Kidney epithelial cell (primary cell): ENCODE measurements at places on chromosomes 1 and 21. TPM values are rescaled to one million over a fixed set of nuclear protein-coding genes. Genes with fewer than 3 reads are reported as not detected.

Gene TMEM200B
- 2.1 and 2.9 TPM in 2 replicates for total RNA-seq

Gene PSMB2
- 75.4 and 94.3 TPM in 2 replicates for total RNA-seq

Gene FMN2
- total RNA-seq, result 0.33 and 1.6 TPM in 2 replicates

DNA sequence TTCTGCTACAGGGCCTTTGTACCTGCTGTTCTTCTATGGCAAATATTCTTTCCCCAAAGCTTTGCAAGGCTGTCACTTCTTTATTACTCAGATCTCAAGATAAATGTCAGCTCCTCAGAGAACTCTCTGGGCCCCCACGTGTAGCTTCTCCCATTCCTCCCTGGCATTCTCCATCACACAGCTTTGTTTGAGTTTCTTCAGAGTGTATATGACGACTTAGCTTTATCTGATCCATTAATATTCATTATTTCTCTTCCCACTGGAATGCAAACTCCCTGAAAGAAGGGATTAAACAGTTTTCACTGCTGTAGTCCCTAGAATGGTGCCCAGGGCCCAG, 174.6 kb upstream of the EDN2 start:
- DNase-seq, result no peak

DNA sequence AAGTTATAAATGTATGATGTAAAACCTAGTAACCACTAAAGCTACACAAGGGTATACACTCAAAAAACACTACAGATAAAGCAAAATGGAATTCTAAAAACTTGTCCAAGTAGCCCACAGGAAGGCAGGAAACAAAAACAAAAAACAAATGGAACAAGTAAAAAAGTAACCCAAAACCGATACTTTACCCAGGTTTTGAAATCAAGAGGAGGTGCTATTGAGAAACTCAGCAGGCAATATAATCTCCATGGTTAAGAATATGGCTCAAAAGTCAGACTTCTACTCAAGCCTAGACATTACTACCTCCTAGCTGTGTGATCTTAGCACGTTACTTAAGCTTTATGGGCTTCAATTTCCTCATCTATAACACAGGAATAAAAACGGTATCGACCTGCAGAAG, 13.3 kb downstream of the RBBP5 start:
- no peak for DNase-seq

DNA sequence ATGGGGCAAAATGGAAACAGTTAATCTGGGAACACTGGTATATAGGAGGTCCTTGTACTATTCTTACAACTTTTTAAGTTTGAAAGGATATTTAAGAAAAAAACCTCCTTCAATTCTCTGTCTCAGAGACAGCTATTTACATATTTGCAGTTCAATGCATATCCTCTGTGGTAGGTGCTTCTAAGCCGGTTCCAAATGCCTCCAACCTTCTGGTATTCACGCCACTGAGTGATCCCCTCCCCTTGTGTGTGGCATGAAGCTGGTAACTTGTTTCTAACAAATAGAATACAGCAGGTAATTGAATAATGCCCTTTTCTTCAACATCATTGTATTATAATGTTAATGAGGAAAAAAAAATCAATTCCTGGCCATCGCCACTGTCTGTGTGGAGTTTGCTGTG, 91.2 kb downstream of the PROX1 start:
- no peak for DNase-seq

Gene ADAMTSL4
- 0.46 and 1.7 TPM in 2 replicates for total RNA-seq

DNA sequence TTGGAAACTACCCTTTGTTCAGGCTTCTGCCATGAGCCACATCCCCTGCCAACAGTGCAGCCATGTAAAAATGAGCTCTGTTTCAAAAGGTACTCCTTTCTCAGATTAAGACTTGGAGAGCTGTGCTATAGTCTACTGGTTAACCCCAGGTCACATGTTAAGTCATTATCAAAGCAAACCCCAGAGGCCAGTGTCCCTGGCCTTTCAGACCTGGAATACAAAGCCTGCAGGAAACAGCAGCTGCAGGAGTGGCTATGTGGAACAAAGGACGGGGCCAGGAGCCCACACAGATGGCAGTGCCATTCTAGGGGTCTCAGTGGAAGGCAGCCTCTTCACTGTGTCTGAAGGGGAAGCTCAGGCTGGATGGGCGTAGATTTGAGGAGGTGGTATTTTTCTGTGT, 6.7 kb downstream of the ZNF496 start:
- no peak for DNase-seq

DNA sequence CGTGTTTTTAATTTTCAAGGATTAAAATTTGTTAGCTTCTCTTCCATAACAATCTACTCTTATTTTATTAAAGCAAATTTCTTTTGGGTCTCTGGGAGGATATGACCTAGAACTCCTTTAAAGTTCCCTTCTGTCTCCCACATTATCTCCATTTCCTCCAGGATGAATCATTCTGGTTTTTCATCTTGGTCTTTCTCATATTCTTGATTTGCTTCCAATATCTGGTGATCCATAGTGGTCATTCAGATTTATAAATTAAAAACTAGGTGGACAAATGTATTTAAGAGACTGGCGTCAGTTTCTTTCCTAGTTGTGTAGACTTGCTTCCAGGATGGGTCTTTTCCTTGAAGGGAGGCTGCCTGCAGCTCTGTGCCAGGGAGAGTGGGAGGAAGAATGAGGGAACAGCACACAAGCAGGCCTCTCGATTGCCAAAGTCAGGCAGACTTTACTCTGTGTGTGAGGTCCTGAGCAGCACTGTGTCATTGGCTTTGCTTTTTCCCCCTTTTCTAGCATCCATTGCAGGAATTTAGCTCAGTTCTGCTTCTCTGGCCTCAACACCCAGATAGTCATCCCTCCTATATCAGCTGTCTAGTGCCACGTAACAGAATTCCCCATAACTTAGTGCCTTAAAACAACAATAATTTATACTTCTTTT, 48.1 kb upstream of the FOXO6 start:
- no peak for DNase-seq

DNA sequence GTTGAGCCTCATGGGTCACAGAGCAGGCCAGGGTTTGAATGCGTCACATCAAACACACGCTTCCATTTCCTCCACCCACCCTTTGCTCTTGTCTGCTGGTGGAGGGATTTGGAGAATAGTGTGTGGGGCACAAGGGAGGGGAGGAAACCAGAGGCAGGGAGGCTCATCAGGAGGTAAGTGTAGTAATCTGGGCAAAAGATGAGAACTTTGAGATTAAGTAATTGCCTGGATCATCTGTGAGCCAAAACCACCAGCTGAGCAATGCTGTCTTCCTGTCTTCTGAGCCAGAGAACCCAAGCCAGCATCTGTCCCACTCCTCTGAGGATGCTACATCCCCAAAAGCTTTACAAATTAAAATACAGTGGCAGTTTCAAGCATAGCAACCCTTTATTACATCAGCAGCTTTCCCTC, 45.2 kb downstream of the C8B start:
- DNase-seq, result no peak

- DNase-seq, result no peak
These were observed 9.8 kb downstream of the ADAMTS4 start for GRCh38 chr1:161189036-161189435.

GRCh38 chr21:38995071-38995669, 188.1 kb downstream of the PSMG1 start:
- DNase-seq, result no peak

- no peak for DNase-seq
These were observed 3.4 kb upstream of the ARHGAP29 start for GRCh38 chr1:94240822-94241221.

DNA sequence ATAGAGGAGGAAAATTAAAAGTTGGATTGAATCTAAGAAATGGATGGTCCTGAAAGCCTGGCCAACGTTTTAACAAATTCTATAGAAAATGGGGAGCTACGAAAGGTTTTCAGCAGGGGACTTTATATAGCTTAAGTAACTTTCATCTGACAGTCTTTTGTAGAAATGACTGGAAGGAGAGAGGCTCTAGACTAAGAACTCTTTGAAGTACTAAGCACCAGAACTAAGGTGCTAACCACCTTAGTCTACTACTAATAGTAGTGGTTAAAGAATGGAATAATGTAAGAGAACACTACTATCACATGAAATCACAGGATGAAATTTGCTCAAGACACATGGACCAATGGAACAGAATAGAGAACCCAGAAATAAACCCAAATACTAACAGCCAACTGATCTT, 126.1 kb downstream of the DENND1B start:
- DNase-seq, result no peak

Gene C1orf53
- 8.2 and 9.9 TPM in 2 replicates for total RNA-seq

DNA sequence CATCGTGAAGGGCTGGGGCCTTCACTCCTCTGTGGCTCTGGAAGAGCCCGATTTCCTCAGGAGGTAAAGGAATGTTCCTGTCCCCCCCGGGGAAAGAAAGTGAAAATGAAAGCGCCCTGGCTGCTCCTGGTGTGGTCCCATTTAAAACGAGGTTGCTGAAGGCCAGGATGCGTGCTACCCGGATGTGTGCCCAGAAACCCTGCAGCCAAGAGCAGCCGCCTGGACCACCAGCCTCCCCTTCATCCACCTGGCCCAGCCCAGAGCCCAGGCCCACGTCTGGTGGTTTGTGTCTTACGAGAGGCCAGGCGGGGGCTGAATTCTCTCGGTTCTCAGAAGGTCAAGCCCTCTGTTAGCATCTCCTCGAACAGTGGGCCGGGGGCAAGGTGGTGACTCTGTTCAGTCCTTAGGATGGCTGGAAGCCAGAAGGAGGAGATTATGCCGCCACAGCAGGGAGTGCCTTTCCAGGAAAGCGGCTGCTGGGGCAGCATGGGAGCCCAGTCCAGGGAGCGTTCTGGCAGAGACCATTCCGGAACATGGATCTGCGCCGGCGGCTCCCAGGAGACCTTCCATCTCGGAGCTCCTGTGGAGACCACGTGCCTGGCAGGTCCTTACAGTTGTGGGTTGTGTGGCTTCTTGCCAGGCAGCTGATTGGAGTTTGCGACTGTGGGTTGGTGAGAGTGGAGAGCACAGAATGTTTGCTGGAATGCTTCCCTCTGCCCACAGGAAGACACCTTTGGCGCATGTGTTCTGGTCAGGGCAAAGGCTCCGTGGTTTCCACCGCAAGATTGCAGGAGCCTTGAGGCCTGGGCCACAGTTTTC, 1.4 kb downstream of the GUK1 start:
- DNase-seq, result no peak

DNA sequence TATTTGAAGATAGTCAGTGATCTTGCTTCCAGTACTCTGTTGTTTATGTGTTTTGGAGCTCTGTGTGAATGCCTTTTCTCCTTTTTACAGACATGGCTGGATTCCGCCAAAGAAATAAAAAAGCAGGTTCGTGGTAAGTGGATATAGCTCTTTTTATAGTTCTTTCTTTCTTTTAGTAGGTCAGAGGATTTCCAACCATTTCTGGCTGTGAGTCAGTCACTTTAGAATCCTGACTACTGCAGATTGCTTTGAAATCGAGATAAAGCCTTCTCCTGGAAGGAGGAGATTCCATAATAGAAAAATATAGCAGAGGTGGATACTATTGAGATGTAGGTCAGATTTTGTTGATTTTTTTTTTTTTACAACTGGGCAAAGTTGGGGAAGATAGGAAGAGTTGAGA, 97.4 kb downstream of the EPB41 start:
- no peak for DNase-seq

DNA sequence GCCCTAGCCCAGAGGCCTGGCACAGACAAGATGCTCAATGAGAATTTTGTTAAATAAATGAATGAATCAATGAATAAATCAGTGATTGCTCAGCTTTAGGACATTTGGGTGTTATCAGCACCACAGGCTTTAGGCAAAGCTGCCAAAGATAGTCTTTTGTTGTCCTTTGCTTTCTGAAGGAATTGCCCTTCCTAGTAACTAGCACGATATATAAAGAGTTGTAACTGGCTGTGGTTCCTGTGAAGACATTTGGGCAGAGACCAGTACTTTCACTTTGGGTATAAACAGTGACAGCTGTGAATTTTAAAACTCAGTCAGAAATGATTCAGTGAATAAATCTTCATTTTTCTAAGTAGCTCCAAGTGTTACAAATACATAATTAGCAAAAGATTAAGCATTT, 13.3 kb downstream of the RNU5D-1 start:
- no peak for DNase-seq

Gene GNG4
- 0.54 and 0.68 TPM in 2 replicates for total RNA-seq

Gene TSPAN1
- total RNA-seq, result 52.7 and 68.5 TPM in 2 replicates

DNA sequence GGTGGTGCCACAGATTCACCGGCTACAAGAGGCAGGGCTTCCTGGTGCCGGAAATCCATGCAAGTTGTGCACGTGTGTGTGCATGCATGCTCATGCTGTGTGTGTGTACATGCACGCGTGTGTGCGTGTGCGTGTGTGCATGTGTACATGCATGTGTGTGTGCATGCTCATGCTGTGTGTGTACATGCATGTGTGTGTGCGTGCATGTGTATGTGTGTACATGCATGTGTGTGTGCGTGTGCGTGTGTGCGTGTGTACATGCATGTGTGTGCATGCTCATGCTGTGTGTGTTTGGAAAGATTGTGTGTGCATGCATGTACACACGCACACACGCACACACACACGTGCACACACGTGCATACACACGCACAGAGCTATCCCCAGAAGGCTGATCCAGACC, 48.9 kb downstream of the PRDM16 start:
- no peak for DNase-seq

DNA sequence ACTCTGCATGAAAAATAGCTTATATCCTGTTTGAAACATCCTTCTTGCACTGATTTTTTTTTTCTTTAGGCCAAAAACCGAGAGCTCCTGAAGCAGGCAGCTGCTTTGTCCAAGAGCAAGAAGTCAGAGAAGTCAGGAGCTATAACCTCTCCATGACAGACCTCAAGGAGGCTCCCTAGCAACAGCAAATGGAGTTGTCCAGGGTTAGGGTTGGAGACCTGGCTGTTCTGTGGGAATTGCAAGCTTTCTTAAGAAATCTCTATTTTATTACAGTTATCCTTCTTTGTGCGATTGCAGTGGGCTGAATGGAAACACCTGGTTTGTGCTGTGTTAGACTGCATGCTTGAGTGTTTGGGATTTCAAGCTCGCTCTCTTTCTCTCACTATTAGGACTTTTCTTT, 12.6 kb upstream of the STX12 start:
- no peak for DNase-seq

DNA sequence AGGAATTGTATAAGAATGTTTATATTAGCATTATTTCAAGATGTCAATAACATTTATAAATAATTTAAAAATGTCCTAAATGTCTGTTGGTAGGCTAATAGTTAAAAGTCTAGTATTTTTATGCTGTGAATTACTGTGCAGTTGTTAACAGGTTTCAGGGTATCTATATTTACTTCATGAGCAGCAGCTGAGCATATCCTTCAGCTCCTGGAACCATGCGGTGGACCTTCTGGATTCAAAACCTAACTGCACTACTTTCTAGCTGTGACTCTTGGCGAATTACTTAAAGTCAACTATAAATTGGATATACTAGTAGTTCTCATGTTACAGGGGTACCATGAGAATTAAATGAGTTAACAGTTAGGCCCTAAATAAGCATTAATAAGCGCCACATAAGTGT, 3.7 kb downstream of the CEP350 start:
- DNase-seq, result no peak

DNA sequence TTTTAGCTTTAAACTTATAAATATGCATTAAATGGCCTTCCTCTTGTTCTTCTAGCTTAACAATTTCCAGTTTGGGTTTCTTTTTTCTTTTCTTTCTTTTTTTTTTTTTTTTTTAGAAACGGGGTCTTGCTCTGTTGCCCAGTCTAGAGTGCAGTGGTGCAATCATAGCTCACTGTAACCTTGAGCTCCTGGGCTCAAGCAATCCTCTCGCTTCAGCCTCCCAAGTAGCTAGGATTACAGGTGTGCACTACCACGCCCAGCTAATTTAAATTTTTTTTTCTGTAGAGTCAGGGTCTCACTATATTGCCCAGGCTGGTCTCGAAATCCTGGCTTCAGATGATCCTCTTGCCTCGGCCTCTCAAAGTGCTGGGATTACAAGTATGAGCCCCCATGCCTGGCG, 37.9 kb upstream of the RUNX3 start:
- no peak for DNase-seq

Gene IGSF5
- total RNA-seq, result 0.17 and 0.48 TPM in 2 replicates
